ENCODE measurements at places on chromosomes 12 and 14.

DNA sequence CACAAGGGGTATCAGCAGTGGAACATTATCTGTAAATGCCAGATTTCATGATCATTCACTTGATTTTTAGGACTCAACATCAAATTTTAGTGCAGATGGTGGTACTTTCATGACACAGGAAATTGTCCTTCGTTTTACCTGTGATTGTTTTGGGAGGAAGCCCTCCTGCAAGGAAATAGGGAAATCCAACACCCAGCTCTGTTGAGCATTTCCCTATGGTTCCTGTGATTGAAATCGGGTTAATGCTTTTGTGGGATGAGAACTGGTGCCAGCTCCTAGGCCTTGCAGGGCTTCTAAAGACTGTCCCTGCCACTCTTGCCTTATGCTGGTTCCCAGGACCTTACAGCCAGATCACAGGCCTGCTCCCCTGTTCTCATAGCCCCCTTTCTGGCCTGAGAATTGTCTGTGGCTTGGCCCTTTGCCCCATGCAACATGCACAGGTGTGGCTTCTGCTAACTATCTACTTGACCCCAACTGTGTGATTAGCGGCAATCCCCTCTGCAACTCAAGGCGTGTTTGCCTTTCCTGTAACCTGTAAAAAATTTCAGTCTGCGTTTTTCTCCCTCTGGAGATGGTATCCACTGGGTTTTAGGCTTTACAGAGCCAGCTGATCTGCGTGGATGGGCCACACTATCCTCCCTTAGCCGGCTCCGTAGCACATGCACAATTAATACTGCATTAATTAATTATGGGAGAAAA, 112.5 kb downstream of the ETV6 start:
- DNase-seq = no peak

DNA sequence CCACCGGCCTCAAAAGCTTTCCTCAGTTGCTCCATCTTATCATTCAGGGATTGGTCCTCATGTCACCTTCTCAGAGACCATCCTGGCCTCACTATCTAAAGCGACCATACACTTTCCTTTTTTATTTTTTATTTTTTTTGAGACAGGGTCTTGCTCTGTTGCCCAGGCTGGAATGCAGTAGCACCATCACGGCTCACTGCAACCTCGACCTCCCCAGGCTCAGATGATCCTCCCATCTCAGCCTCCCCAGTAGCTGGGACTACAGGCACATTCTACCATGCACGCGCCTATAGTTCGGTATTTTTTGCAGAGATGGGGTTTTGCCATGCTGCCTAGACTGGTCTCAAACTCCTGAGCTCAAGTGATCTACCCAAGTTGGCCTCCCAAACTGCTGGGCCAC, 2.8 kb downstream of the WSB2 start:
- DNase-seq = no peak

GRCh38 chr12:114903083-114903691, 219.2 kb upstream of the TBX3 start:
- peak; percentile 95 for DNase-seq

DNA sequence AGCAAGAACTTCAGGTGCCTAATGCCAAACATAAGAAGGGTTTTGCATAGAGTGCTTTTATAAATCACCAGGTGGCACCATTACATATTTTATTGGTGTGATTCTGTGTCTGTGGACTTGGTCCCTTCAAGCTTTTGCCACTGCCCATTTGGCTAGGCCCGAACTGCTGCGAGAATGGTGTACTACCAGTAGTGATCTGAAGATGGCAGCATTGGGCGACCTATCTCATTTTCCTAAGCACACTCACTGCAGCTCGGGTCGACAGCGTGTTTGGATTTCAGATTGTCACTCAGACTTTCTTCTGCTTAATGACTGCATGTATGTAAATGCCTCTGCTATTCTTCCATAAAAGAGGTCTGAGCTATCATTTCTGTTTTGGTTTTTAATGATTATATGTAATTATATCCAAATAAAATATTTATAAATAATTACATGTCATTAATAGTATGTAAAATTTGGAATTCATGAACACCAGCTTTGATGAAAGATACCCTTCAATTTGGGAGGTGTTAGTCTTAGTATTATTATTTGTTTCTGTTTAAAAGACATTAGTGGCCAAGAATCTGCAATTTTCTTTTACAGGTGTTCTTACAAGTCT, 78.5 kb downstream of the TPH2 start:
- DNase-seq = peak; percentile 70

- DNase-seq = peak; percentile 72
Measured at GRCh38 chr12:24425601-24425970, 476.1 kb upstream of the SOX5 start.

DNA sequence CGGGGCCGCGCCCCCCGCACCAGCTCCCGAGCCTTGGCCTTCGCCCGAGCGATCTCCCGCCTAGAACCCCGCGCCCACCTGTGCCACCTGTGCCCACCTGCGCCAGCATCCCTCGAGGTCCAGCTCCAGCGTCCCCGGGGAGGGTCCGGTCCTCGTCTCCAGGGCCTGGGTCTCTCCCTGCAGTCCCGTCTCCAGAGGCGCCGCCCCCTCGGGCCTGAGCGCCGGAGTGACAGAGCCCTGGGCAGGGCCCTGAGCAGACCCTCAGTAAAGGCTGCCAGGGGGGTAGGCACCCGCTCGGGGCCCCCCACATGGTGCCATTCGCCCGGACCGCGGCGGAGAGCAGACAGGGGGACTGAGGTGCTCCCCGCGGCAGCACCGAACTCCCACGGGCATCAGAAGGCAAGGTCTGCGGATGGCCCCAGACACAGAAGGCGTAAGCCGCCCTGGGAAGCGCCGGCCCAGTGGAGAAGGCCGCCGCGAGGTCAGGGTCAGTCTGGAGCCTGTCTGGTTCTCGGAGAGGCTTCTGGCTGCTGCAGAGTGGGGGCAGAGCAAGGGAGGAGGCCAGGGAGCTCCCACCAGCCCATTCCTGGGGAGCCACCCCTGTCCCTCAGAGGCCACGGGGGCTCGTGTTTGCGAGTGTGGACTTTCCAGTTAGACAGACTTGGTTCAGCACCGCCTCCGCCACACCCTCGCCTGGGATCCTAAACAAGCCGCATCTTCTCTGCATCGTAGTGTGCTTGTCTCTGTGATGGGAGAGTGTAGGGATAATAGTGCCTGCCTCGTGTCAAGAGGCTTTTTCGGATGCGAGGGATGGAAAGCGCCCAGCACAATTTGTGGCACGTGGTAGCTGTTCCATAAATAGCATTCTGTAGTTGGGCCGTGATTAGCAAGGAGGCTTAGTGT, 1.1 kb upstream of the PPP1R13B start:
- DNase-seq = no peak

GRCh38 chr12:130873106-130873795, 1.4 kb downstream of the RAN start:
- peak; percentile 12 for DNase-seq

DNA sequence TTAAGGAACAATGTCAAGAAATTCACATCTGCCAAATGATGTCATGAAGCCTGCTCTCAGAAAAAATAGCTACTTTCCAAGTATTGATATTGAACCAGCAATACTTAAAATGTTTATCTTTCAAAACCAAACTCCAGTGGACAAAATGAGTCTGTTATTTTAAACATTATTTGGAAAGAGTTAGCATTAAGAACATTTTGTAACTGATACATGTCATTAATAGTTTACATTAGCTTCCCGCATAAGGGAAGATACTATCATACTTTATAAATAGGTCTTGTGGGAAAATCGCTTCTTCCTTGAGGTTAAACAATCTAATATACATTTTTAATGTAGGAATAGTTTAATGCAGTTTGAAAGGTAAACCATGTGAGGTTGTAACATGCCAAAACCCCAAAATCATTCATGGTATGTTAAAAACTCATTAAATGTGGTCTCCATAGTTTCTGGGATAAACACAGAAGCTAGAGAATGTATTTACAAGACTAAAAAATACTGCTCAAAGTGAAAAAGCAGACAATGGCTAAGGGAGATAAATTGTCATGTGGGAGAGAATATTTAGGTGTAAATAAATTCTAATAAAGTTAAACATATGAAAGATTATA, 73.4 kb upstream of the ATP2B1 start:
- DNase-seq = no peak

GRCh38 chr12:30019366-30020140, 235.8 kb upstream of the TMTC1 start:
- no peak for DNase-seq

GRCh38 chr12:20351406-20351805, 16.9 kb upstream of the PDE3A start:
- DNase-seq = no peak

DNA sequence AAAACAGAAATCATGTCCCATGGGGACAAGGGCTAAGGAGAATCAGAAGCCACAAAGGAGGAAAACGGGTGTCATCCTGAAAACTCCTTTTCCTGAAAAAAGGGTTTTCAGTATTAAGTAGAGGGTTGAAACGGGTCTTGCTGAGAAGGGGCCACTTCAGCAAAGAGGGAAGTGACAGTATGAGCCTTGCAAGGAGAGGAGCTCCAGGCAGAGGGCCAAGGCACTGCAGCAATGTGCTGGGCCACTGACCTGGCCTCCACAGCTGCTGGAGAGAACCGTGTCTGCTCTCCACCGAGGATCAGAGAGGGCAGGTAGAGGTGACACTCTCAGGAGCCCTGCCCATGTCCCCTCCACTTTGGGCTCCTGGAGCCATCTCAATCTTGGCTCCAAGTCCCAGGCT, 103.3 kb downstream of the NCOR2 start:
- no peak for DNase-seq

GRCh38 chr14:28926122-28926521, 159.5 kb downstream of the FOXG1 start:
- no peak for DNase-seq

DNA sequence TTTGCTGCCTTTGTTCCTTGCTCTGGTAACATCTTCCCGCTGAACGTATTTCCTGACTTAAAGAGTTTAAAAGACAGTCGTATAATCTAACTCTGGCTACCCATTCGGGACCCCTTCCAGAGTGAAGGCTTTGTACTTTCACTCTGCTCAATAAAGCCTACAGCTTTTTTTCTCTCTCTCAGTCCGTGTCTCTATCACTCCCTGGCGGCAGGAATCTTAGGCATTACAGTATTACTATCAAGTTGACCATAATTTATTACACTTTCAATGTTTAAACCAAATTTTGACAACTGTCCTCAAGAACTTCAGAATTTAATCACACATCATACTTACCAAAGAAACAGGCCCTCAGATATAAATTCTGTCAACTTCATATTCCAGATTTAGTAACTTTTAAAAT, 967.9 kb downstream of the FSCB start:
- DNase-seq = peak; percentile 1

- no peak for DNase-seq
Measured at GRCh38 chr12:110084314-110085015, 36.1 kb upstream of the C12orf76 start.
